GM04504 (cell line): ENCODE measurements at places on chromosomes 3 and 15.

GRCh38 chr3:14133188-14133800 lies 8.4 kb downstream of the TMEM43 start:
- DNase-seq, result no peak

GRCh38 chr3:109275702-109276293 lies 40.5 kb downstream of the DPPA2 start:
- peak; percentile 4 for DNase-seq

DNA sequence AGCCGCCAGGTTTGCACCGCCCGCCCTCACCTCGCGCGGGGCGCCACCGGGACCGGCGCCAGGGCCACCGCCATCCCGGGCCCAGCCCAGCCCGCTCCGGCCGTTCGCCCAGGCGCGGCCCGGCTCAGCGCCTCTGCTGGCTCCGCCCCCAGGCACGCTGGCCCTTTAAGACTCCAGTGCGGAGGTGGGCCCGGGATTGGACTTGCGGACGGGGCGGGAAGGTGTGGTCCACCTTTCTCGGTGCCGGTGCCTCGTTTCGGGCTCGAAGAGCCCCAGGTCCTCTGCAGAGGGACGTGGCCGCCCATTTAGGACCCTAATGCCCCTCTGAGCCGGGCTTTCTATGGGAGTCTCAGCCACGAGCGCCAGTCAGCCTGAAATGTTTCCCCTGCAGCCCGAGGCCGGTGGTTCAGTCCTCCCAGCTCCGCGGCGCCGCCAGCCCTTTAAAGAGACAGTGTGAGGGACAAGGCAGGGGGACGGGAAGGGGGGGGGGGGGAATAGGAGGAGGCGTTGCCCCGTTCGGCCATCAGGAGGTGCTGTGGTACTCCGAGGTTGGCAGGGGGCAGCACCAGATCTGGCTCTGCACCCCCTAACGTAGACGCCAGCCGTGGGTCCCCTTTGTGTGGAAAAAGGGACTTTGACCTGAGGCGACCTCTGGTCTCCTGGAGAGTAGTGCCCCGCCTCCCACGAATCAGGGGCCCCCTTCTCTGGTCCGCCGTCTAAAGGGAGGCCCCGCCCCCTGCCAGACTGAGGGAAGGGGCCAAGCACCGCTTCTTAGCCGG lies 1.0 kb downstream of the HYAL2 start:
- DNase-seq, result no peak

DNA sequence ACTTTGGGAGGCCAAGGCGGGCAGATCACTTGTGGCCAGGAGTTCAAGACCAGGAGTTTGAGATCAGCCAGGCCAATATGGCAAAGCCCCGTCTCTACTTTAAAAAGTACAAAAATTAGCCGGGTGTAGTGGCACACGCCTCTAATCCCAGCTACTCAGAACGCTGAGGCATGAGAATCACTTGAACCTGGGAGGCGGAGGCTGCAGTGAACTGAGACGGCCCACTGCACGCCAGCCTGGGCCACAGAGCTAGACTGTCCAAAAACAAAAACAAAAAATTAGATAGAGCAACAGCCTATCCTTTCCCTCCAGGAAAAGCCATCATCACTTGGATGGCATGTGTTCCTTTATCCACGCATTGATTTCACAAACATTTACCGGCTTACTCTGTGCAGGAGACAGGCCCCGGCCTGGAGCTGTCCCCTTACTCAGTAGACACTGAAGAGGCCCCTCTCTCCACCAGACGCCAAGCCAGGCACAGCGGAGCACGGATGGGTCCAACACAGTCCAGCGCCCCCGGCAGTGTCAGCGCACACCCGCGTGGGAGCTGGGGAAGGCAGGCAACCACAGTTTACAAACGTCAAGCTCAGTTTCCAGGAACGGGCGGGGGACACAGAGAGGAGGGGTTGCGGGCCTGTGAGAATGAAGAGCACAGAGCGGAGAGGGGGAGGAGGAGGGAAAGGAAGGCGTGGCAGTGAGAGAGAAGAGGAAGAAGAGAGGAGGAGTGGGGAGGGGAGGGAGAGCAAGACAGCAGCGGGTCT lies 3.1 kb downstream of the GP5 start:
- DNase-seq, result peak; percentile 10

GRCh38 chr15:31173790-31174450 lies 72.4 kb upstream of the TRPM1 start:
- no peak for DNase-seq

GRCh38 chr15:72153269-72154000 lies 35.2 kb downstream of the SENP8 start:
- no peak for DNase-seq

- DNase-seq, result peak; percentile 81
These were observed at the start of gene RNU6-1 for GRCh38 chr15:67839929-67840748. RNU6-1 (minus strand) TSS chr15:67840045.

- DNase-seq, result no peak
These were observed 24.8 kb downstream of the CBLB start for GRCh38 chr3:105843994-105844393.

DNA sequence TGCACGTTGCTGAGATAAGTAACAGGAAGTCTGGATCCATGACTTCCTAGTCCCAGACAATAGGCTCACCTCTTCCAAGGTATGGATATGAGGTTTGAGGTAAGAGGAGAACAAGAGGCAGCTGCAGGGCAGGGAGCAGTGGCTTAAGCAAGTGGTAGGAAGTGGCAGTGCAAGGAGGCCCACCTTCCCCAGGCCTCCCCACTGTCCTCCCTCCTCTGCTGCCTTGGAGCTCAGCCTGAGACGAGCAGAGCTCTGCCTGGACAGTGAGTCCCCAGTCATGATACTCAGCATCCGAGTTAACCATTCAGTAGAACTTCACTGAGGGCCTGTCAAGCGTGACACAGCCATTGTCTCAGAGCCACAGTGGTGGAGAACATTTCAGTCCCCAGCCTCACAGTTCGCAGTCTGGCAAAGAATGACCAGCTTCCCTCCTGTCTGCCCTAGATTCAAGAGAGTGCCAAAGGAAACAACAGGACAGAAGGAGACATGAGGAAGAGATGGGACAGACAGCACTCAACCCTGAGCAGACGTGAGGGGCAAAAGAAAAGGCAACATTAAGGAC lies 41.4 kb upstream of the BOC start:
- no peak for DNase-seq

- no peak for DNase-seq
These were observed 54.5 kb downstream of the TOP2B start for GRCh38 chr3:25610167-25610566.

- peak; percentile 68 for DNase-seq
These were observed 642.3 kb downstream of the RBMS3 start for GRCh38 chr3:29922992-29923746.

GRCh38 chr3:49500732-49501609 lies 30.9 kb downstream of the DAG1 start:
- peak; percentile 92 for DNase-seq

DNA sequence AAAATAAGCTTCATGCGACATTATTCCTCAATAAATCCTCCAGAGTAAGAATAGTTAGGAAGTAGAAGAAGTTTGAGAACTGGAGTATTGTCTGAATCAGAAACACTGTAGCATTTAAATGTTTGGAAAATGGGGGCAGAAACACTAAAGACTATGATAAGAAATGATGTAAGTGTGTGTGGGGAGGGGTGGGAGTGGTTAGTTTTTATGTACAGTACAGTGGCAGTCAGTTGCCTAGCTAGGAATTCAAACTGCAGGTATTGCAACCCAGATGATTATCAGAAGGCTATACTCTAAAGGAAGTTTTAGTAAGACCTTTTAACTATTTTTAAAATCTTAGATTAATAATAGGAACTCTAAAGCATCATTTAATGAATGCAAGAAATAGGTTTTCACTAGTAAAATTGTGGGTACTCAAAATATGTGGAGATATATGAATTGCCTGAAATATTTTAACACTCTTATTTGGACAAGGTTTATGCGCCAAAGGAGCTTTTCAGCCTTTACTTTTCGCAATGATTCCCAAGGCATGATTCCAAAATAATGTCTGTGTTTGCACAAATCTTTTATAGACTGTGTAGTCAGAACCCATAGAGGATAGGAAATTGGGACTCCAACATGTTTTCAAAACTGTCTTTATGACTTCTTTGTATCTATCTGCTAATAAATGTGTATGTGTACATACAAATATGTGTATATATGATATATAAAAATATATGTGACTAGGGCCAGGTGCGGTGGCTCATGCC lies 8.0 kb upstream of the CCDC50 start:
- no peak for DNase-seq

DNA sequence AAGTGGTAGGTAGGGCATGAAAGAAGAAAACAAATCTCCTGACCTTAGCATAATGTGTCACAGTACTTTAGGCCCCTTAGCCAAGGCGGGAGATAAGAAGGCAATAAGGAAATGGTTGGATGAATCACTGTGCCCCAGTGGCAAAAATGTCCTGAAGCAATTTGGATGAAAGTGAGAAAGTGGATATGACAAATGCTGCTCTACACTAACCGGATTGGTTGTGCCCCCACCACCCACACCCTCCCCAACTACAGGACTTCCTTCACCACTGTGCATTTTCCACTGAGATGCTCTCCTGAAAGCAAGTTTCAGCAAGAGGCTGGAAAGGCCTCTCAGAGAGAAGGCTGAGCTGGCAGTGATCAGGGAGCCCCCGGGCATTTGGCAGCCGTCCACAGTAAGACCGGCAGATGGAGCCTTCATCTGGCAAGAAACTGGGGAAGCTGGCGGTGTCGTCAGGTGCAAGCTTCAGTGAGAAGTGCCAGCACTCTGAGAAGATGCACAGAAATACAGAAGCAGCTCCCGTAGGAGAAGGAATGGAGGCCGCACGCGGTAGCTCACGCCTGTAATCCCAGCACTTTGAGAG lies 63.8 kb downstream of the ATP1B3 start:
- DNase-seq, result peak; percentile 56

GRCh38 chr15:48596841-48597240 lies 48.7 kb downstream of the FBN1 start:
- DNase-seq, result no peak

- DNase-seq, result no peak
These were observed 232.0 kb upstream of the RASGRP1 start for GRCh38 chr15:38796589-38796988.
